Spinal cord (tissue), 10 donors: ENCODE measurements at places on chromosomes 5 and 9. TPM values are rescaled to one million over a fixed set of nuclear protein-coding genes. Genes with fewer than 3 reads are reported as not detected.

DNA sequence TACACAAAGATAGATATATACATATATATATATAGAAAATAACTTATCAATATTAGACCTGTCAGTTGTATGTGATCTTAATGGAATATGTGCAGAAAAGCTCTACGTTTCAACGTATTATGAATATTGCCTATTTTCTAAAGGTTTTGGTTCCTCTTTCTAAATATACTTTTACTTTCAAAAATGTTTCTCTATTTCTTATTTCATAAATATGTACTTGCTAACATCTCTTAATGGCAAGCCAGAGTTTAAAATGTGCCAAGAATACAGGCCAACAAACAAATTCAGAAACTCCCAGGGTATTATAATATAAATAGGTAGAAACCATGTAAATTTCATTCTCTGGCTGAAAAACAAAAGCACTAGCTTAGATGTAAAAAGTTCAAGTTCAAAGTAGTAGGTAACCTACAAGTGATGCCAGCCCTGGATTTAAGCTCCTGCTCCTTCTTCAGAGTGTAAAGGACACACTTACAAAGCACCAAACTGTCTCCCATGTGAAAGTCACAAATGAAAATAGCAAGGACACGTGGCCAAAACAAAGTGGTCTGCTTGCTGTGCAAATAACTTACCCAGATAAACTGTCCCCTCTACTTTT is 685.1 kb upstream of the DMAC1 start:
- no peaks in the 10 kb centered on the region for H3K4me1 ChIP-seq
- no peaks in the 10 kb centered on the region for H3K27me3 ChIP-seq
- H3K36me3 ChIP-seq, result peaks cover 18% of the 10 kb centered on the region
- no peak for DNase-seq

GRCh38 chr9:22529426-22530199 is 83.0 kb downstream of the DMRTA1 start:
- no peak overlapping the region for H3K4me3 ChIP-seq
- H3K27me3 ChIP-seq, result no peaks in the 10 kb centered on the region
- no peaks in the 10 kb centered on the region for H3K36me3 ChIP-seq
- H3K4me1 ChIP-seq, result no peaks in the 10 kb centered on the region
- no peak overlapping the region for H3K27ac ChIP-seq
- no peak for DNase-seq

DNA sequence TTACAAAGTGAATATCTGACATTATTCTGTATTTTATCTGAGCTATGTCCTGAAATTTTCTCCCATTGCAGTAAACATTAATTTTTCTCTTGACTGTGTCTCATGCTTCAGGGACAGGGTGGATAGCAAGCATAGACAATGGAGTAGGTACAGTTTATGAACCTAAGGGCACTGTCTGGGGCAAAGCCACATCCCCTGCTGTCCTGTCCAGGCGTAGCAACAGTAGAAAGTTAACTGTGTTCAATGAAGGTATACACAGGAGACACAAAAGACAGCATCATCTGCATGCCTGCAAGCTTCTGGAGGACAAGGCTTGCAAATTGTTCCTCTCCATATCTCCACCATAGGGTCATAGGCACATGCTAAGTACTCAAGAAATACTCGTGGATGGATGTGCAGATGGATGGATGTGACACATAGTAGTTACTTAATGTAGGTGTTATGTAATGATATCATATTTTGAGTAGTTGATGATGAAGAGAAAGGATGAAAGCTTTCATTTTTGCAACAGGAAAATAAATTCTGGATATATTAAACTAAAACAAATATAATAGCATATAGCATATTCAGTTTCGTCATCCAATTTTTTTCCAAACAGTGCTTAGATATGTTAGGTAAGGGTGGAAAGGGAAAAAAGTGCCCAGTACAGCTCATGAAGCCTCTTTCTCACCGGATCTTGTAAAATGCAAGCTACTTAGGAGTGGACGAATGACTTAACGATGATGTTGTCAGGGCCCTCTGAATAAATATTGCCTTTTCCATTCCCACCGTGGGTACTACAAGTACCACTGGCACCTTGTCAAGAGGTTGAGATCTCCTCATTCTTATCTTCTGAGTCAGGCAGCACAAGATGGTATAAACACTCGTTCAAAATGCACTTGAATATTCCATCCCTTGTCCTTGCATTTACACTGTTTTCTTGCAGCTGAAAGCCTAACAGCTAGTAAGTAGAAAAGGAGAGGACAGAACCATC is 19.9 kb upstream of the ZSWIM6 start:
- H3K4me1 ChIP-seq, result no peaks in the 10 kb centered on the region
- no peak for DNase-seq
- H3K4me3 ChIP-seq, result no peak overlapping the region
- H3K36me3 ChIP-seq, result no peaks in the 10 kb centered on the region

GRCh38 chr9:123639743-123640142 is 283.7 kb downstream of the CRB2 start:
- H3K27me3 ChIP-seq, result no peaks in the 10 kb centered on the region
- no peak for DNase-seq
- no peak overlapping the region for H3K4me3 ChIP-seq
- H3K36me3 ChIP-seq, result no peaks in the 10 kb centered on the region
- H3K27ac ChIP-seq, result no peak overlapping the region
- peaks cover 10% of the 10 kb centered on the region for H3K4me1 ChIP-seq

- H3K4me3 ChIP-seq, result no peak overlapping the region
- peaks cover 77% of the 10 kb centered on the region for H3K27me3 ChIP-seq
- H3K4me1 ChIP-seq, result peaks cover 15% of the 10 kb centered on the region
- DNase-seq, result no peak
Observed at GRCh38 chr5:77973253-77973609, 197.1 kb upstream of the TBCA start.

DNA sequence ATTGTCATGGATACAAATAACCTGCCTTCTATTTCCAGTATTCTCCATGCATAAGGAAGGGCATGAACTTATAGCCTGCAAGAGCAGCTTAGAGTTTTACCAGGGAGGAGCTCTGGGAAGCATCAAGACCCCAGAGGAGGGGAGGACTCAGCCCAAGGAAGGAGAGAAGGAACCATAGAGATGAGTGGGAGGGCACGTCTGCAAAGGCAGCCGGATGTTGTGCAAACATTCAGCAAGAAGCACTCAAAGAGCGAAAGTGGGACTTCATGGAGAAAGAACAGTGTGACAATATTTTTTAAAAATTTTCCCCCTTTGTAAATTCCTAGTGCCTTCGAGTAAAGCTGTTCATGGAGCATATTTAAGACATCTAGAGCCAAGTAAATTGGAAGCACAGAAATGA is 270.1 kb upstream of the PTGER4 start:
- no peaks in the 10 kb centered on the region for H3K4me1 ChIP-seq
- no peaks in the 10 kb centered on the region for H3K36me3 ChIP-seq
- H3K27ac ChIP-seq, result no peak overlapping the region
- no peak for DNase-seq

- no peak for DNase-seq
- H3K36me3 ChIP-seq, result no peaks in the 10 kb centered on the region
- no peak overlapping the region for H3K4me3 ChIP-seq
- no peaks in the 10 kb centered on the region for H3K27me3 ChIP-seq
- H3K4me1 ChIP-seq, result no peaks in the 10 kb centered on the region
Observed at GRCh38 chr5:14644623-14645237, 19.8 kb upstream of the OTULIN start.

DNA sequence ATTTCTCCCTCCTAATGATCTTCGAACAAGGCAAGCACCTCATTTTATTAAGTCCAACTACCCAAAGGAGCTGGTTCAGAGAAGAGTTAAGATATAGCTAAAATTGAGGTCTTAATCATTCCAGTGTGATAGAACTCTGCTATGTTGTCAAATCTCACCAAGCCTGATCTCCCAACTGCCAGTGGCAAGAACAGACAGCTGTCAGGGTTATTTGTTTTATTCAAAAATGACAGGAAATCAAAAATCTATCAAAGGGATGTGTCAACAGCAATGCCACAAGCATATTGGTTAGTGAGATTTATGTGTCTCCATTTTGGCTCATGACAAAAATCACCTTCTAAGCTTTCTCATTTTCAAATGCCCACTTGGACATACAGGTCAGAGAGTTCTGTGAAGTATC is 74.5 kb downstream of the PRELID2 start:
- no peak for DNase-seq
- no peaks in the 10 kb centered on the region for H3K36me3 ChIP-seq
- no peak overlapping the region for H3K27ac ChIP-seq
- H3K4me1 ChIP-seq, result no peaks in the 10 kb centered on the region
- H3K4me3 ChIP-seq, result no peak overlapping the region

GRCh38 chr5:152978141-152978835 is 512.2 kb upstream of the GRIA1 start:
- H3K27ac ChIP-seq, result no peak overlapping the region
- no peaks in the 10 kb centered on the region for H3K4me1 ChIP-seq
- no peaks in the 10 kb centered on the region for H3K27me3 ChIP-seq
- H3K4me3 ChIP-seq, result no peak overlapping the region
- H3K36me3 ChIP-seq, result no peaks in the 10 kb centered on the region

GRCh38 chr5:168176251-168176650 is 115.2 kb upstream of the WWC1 start:
- no peak for DNase-seq
- H3K27ac ChIP-seq, result no peak overlapping the region
- H3K4me3 ChIP-seq, result no peak overlapping the region
- H3K4me1 ChIP-seq, result peaks cover 35% of the 10 kb centered on the region
- no peaks in the 10 kb centered on the region for H3K27me3 ChIP-seq

DNA sequence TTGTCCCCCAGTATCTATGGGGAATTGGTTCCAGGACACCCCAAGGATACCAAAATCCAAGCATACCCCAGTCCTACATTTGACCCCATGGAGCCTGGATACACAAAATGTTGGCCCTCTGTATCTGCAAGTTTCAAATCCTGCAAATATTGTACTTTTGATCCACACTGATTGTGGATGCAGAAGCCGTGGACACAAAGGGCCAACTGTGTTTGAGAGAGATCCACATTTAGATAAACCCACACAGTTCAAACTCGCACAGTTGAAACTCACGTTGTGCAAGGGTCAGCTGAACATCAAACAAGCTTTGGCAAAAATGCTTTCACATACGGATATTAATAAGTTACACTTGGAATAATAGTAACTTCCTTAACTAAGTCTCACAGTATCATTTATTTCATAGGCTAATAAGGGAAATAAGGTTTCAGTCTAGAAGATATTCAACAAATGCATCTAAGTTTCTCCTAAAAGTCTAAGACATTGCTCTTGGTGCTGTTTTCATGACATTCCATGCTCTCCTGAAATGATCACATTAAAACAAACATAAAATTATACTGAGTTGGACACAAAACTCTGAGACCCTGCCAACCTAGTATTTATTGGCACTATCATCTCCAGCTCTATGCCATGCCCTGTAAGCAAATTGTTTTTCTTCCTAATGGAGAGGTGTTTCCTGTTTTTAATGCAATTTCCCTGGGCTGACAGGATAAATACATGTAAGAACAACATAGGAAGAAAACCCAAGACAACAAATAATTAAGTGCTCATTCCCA is 32.3 kb downstream of the ACTL7A start:
- H3K4me1 ChIP-seq, result no peaks in the 10 kb centered on the region
- no peak for DNase-seq
- H3K4me3 ChIP-seq, result no peak overlapping the region
- H3K27me3 ChIP-seq, result no peaks in the 10 kb centered on the region
- H3K27ac ChIP-seq, result no peak overlapping the region

DNA sequence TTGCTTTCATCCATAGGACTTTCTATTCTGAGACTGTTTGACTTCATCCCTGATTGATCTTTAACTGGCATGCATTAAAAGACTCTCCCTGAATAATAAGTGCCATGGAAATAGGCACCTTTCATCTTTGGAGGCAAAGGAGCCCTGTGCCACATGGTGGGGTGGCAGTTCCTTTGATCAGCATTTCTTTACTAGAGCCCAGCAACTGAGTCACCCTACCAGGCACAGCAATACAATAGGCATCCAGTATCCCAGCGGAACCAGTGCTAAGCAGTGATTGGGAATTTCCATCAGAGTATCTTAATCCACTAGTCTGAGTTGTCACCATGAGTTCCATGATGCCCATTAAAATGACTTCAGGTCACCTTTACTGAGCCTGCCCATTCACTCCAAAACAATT is 476.1 kb upstream of the MPDZ start:
- no peaks in the 10 kb centered on the region for H3K4me1 ChIP-seq
- no peaks in the 10 kb centered on the region for H3K27me3 ChIP-seq
- no peak overlapping the region for H3K27ac ChIP-seq

DNA sequence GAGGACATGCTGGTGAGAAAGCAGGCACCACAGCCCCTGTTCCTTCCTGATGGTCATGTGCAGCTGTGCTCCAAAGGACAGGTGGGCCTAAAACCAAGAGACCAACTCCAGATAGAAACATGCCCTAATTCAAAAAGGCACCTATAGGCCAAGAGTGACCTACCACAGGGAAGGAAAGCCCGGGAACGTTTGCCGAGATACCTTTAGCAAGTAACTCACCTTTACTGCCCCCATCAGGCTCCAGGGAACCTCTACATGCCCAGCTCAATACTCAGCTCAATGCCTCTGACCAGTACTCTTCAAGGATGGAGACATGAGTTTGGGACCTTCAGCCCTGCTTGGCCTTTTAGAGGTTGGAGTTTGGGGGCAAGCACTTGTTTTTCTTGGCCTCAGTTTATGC is 172.8 kb upstream of the FSTL4 start:
- no peaks in the 10 kb centered on the region for H3K36me3 ChIP-seq
- no peak overlapping the region for H3K4me3 ChIP-seq
- no peak overlapping the region for H3K27ac ChIP-seq
- no peak for DNase-seq
- H3K27me3 ChIP-seq, result peaks cover 2% of the 10 kb centered on the region

The IGIP gene
- total RNA-seq, result 34.4 TPM

The TGFBI gene
- total RNA-seq, result 171 TPM

The TAL2 gene
- total RNA-seq, result 2.5 TPM

The TAF11L5 gene
- not detected for total RNA-seq

The ITK gene
- total RNA-seq, result 0.06 TPM

The SCGB3A1 gene
- 1.7 TPM for total RNA-seq

The IARS1 gene
- total RNA-seq, result 115 TPM
